ENCODE measurements at places on chromosomes 7 and 10. TPM values are rescaled to one million over a fixed set of nuclear protein-coding genes. Genes with fewer than 3 reads are reported as not detected.

The ADGRA1 gene
- total RNA-seq = not detected

The GSTO2 gene
- 4.6 TPM for total RNA-seq

The NKX1-2 gene
- total RNA-seq = not detected

The HEPACAM2 gene
- not detected for total RNA-seq

The CADPS2 gene
- 18.3 TPM for total RNA-seq

The SLC26A3 gene
- not detected for total RNA-seq

The RNLS gene
- total RNA-seq = 9.3 TPM

The IDE gene
- 27.0 TPM for total RNA-seq

The SFRP4 gene
- 95.2 TPM for total RNA-seq

The VSIR gene
- total RNA-seq = 40.8 TPM

The KNDC1 gene
- total RNA-seq = 0.86 TPM

The ARPC1A gene
- 257 TPM for total RNA-seq

The AKR1C1 gene
- 79.3 TPM for total RNA-seq

The ECHS1 gene
- 60.6 TPM for total RNA-seq

The TCERG1L gene
- total RNA-seq = not detected

The ZYX gene
- total RNA-seq = 62.0 TPM

The GDF2 gene
- total RNA-seq = not detected

The TAS2R41 gene
- not detected for total RNA-seq

The PRSS2 gene
- total RNA-seq = not detected

The KLF14 gene
- total RNA-seq = not detected

The THAP5 gene
- 22.1 TPM for total RNA-seq

The TBC1D12 gene
- total RNA-seq = 15.5 TPM

The PRLHR gene
- total RNA-seq = not detected

The MYOZ1 gene
- 0.20 TPM for total RNA-seq

The CLDN3 gene
- total RNA-seq = not detected

The STEAP4 gene
- total RNA-seq = 5.9 TPM

The MEST gene
- total RNA-seq = 262 TPM

The AKR1C4 gene
- total RNA-seq = not detected

The CELF2 gene
- 18.1 TPM for total RNA-seq

The TLX1 gene
- total RNA-seq = not detected

The DDC gene
- total RNA-seq = not detected

The BTBD16 gene
- total RNA-seq = not detected

The HKDC1 gene
- 6.8 TPM for total RNA-seq

The COPS6 gene
- 69.7 TPM for total RNA-seq

The CXCL12 gene
- 101 TPM for total RNA-seq

The CPVL gene
- 0.20 TPM for total RNA-seq

The HGF gene
- total RNA-seq = 51.1 TPM

The PHYHIPL gene
- total RNA-seq = not detected

The PILRA gene
- total RNA-seq = not detected

The NFKB2 gene
- total RNA-seq = 37.6 TPM

The PRSS37 gene
- total RNA-seq = not detected

The DAGLB gene
- total RNA-seq = 18.3 TPM

The PDE1C gene
- 89.5 TPM for total RNA-seq

The ZC3HAV1L gene
- 23.7 TPM for total RNA-seq

The BAG3 gene
- 19.3 TPM for total RNA-seq

The CPA4 gene
- total RNA-seq = 140 TPM

The ENO4 gene
- total RNA-seq = 0.13 TPM

The PON3 gene
- total RNA-seq = 0.13 TPM

The LFNG gene
- total RNA-seq = 19.7 TPM

The NEUROG3 gene
- not detected for total RNA-seq

The CC2D2B gene
- total RNA-seq = 0.07 TPM

The ANLN gene
- total RNA-seq = 11.5 TPM

The ARHGAP22 gene
- 85.4 TPM for total RNA-seq

The PRSS1 gene
- total RNA-seq = not detected

The PLCE1 gene
- total RNA-seq = 2.5 TPM

The ZP3 gene
- total RNA-seq = 3.0 TPM

The SCIN gene
- total RNA-seq = 0.23 TPM
